ENCODE measurements at places on chromosomes 3 and 15.
A peak's percentile ranks its signal among the peaks of the same experiment; 100 is the strongest.

DNA sequence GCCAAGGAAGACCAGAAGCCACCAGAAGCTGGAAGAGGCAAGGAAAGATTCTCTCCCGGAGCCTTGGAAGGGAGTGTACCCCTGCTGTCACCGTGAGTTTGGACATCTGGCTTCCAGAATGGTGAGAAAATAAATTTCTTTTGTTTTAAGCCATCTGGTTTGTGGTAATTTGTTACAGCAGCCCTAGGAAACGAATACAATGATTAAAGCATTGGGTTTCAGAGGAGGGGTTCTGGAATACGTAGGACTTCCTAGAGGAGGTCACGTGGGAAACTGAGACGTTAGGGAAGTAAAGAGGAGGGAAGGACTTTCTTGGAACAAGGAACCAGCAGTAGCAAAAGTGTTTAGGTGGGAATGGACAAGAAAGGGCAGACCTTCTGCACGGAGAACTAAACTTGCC is 377.7 kb downstream of the IL20RB start:
- DNase-seq, result no peak

DNA sequence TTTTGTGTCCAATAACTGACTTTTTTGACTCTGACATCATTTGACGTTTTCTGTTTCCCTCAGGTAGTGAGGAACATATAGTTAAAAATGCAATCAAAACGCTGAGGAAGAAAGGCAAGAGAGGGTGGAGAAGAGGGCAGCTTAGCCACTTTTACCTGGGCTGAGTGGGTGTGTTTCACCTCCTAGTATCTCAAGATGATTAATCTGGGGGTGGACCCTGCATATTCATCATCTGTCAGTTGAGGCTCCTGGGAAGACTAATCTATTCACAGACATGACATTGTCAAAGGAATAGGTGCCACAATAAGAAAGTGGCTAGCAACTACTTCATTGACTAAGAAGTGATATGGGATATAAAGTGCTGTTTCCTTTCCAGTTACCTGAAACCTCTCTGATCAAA is 331.5 kb upstream of the RARB start:
- DNase-seq, result no peak

DNA sequence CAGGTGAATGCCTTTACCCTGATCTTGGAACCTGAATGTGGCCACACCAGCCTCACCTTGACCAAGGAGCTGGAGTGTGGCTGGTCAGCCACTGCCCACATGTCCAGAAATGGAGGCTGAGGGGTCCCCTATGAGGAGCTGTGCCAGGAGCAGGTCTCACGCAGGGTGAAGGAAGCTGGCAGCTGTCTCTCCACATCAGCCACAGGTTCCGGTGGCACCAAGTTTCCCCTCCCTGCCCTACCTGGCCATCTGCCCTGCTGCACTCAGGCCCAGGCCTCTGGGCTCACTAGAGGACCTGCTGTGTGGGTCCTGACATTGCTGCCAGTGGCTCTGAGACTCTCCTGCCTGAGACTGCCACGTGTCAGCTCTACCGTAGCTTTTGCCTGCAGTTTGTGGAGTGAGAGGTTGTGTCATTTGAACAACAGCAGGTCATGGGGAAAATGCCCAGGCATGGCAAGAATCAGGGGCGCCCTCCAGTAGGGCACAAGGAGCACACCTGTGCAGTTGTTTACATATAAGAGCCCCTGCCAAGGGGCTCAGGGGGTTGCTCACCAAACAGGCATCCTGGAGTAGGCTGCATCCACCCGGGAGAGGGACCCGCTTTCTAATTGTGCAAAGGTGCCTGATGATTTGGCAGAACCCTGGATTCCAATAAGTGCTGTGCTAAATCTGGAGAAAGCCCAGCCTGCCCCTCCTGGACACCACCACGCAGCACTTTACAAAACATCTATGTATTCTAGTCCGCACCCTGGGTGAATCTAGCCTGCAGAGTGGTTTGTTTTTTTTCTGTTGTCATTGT is 258.5 kb upstream of the TLE3 start:
- no peak for DNase-seq

- DNase-seq, result no peak
Observed at GRCh38 chr3:59764171-59764570, 714.3 kb upstream of the CFAP20DC start.

- no peak for DNase-seq
Observed at GRCh38 chr15:100515758-100516157, 13.0 kb downstream of the CERS3 start.

DNA sequence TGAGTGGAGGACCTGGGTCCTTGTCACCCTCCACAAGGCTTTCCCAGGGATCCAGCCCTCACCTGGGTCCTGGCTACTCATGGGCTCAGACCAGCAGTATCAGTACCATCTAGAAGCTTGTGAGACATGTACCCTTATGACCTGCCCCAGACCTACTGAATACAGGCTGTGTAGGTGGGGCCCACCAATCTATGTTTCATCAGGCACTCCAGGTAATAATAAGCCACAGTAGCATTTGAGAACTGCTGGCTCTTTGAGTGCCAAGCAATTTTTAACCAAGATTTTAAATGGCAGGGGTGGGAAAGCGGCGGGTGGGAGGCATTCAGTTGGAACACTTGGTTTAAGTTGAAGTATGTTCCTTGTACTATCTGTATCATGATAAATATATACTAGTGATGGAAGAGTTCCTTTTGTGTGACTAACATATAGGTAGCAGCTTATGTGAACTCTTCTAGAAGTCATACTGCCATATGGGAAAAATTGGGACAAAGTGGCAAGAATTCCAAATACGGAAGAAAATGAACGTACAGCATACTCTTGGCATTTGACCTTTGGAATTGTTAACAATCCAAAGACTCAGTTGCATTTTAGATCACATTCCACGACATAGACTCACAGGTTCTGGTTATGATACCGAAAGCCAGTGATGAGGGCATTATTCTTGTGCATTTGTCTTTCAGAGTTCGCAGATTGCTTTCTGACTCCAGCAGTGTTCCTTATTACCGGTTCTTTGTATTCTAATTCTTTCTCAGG is 190.4 kb downstream of the GHSR start:
- peak; percentile 70 for DNase-seq

- DNase-seq, result no peak
Observed at GRCh38 chr15:50825946-50826345, 60.4 kb upstream of the SPPL2A start.

GRCh38 chr3:17915341-17915740 is 172.9 kb upstream of the TBC1D5 start:
- no peak for DNase-seq

- no peak for DNase-seq
Observed at GRCh38 chr3:140434261-140434905, 243.5 kb upstream of the TRIM42 start.

- no peak for DNase-seq
Observed at GRCh38 chr15:51322621-51323296, 15.6 kb downstream of the CYP19A1 start.

DNA sequence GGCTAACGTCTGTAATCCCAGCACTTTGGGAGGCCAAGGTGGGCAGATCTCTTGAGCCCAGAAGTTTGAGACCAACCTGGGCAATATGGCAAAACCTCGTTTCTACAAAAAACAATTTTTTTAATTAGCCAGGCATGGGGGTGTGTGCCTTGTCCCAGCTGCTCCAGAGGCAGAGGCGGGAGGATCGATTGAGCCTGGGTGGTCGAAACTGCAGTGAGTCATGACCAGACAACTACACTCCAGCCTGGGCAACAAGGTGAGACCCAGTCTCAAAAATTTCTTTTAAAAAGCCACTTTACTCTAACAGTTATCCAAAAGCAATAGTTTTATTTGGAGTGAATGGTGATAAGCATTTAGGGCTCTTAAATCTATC is 12.5 kb downstream of the TRIM59 start:
- DNase-seq, result no peak

DNA sequence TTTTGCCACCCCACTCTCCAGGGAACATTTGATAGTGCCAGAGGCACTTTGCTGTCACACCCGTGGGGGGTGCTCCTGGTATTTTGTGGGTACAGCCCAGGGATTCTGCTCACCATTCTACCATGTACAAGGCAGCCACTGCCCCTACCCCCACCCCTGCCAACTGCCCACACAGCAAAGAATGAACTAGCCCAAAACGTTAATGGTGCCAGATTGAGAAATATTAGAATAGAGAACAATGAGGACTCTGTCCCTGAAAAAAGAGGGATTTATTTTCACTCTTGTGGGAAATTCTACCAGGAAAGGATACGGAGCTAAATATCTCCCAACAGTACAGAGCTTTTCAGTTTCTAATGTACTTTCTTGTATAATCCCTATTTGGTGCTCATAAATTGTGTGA is 154.5 kb upstream of the SUCLG2 start:
- no peak for DNase-seq

DNA sequence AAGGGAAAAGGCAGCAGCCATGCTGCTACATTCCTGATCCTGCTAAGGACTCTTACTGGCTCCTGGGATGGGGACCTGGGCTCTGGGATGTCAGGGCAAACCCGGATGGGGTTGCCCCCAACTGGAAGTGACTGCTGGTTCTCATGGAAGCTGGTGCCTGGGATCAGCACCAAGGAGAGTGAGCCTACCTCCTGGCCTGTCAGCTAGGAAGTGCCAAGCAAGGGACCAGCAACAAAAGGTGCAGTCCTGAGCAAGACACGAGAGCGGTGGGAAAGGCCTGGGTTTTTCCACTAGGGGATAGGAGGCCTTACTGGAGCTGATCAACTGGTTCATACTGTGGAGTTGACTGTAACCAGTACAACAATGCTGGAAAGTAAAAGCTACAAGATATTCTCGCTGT is 47.9 kb upstream of the SYNM start:
- DNase-seq, result no peak

DNA sequence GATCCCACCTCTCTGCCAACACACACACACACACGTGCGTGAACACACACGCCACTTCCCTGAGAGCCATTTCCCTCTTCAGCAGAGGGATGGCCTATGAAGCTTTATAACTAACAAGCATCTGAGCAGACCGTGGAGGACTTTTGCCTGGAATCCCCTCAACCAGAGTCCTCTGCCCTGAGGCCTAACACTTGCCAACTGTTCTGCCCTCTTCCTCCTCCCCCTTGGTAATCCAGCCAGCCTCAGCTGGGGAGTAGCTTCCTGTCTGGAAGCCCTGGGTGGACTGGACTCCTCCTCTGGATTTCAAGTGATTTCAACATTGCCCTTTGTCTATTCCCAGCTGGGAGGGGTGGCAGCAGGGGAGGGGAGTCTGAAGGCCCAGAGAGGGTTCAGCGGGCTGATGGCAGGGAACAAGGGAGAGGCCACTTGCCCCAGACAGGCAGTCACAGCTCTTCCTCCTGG is 68.4 kb upstream of the HACD2 start:
- DNase-seq, result no peak

- DNase-seq, result no peak
Observed at GRCh38 chr3:50154476-50154839, 666 bp upstream of the SEMA3F start.

GRCh38 chr3:146131616-146132410 is 29.2 kb downstream of the PLOD2 start:
- DNase-seq, result peak; percentile 69

- DNase-seq, result no peak
Observed at GRCh38 chr3:9590282-9590791, 36.7 kb upstream of the LHFPL4 start.

DNA sequence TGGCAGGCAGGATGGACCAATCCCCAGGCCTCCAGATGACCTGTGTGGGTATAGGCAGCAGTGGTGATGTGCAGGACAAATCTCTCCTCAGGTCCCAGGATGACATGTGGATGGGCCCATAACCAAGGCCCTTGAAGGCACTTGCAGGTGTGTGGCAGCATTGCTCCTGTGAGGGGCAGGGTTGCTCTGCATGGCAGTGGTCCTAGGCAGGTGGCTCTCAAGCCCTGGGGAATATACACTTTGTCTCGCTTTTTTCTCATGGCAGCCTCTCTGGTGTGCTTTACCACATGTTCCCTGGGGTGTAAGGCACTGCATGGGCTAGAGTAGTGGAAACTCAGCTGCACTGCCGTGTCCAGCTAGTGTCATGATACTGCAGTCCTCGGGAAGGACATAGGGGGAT is 503.6 kb downstream of the UNC13C start:
- DNase-seq, result no peak

DNA sequence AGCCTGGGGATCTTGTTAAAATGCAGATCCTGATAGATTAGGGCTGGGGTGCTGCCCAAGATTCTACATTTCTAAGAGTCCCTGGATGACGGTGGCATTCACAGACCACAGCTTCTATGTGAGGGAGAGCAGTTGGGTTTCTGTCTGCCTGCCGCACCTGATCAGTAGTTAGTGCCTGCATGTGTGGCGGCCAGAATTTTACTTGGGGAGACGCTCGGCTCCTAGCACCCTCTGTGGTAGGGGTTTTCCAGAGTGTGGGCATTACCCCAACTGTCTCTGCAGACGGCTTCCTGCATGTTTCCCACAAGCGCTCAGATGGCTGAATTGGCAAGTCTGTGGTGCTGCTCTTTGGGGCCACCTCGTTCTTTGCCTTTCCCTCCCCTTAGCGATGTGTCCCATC is 8.3 kb downstream of the GHRL start:
- DNase-seq, result no peak

DNA sequence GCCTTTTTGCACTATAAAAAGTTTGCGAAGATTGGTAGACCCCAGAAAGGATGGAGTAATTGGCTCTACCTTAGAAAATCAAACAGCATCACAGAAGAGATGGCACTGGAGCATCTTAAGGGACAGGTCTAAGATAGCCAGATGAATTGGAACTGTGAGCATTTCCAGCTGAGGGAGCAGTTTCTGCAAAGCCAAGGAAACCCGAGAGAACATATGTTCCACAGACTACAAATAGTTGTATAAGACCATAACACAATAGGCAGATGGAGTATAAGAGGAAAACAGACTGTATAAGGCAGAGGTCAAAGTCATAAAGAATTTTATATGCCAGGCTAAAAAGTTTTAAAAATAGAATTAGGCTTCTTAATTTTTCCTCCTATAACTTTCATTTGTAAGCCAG is 46.0 kb downstream of the TSC22D2 start:
- no peak for DNase-seq

DNA sequence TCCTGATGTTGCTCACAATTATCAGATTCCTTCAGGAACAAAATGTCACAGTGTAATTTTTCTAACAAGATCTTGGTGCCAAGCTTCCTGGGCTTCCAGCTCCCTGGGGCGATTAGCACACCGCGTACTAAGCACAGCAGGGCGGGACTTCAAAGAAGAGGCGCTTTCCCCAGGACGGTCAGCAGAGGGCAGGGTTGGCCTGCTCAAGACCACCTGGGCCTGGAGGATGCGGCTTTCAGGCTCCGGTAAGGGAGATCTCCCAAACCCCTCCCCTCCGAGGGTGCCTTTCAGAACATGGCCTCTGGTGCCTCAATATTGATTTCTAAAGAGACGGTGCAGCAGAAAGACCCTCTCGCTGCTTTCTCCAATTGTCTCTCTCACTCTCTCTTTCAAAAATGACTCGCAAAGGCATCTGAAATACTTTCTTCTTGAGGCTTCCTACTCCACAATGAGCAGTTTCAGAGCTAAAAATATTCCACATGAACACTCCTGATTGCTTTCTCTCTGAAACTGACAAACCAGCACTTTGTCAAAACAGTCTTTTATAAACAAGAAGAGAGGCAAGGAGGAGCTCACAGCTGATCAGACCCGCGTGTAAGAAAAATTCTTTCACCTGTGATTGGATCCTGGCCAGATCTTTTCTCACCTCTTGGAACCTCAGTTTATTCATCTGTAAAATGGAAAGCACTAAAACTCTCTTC is 154.0 kb downstream of the ADAMTS9 start:
- peak; percentile 75 for DNase-seq
